Smooth muscle cell of the pulmonary artery (primary cell): ENCODE measurements at places on chromosomes 13 and 19. TPM values are rescaled to one million over a fixed set of nuclear protein-coding genes. Genes with fewer than 3 reads are reported as not detected.

The LGALS14 gene
- total RNA-seq, result not detected in 2 replicates

The CALR3 gene
- not detected in 2 replicates for total RNA-seq

The SMIM44 gene
- not detected in 2 replicates for total RNA-seq

The PSG7 gene
- total RNA-seq, result 0.30 TPM in 1 of 2 replicates, not detected in the other
